Activated T-helper 1 cell treated with anti-CD3 and anti-CD28 coated beads, Interleukin-12 subunit alpha, Interleukin-12 subunit beta, Interleukin-2, Interleukin-4 antibody, amounts not matched to agents 30 ng/mL and 10 ng/mL and 1 ng/mL, durations not matched to agents 14 hours and 24 hours and 36 hours (primary cell): ENCODE measurements at places on chromosomes 2 and 18. TPM values are rescaled to one million over a fixed set of nuclear protein-coding genes. Genes with fewer than 3 reads are reported as not detected.

SLC38A11 gene
- not detected in 2 replicates for total RNA-seq

LIMS3 gene
- total RNA-seq = 0.12 and 0.36 TPM in 2 replicates

RPRD1A gene
- 20.5 and 24.8 TPM in 2 replicates for total RNA-seq

PDE1A gene
- not detected in 2 replicates for total RNA-seq

- no peak for DNase-seq
- peaks cover 2% of the 10 kb centered on the region for H3K27me3 ChIP-seq
- H3K36me3 ChIP-seq = peaks cover 5% of the 10 kb centered on the region
- H3K4me1 ChIP-seq = peaks cover 24% of the 10 kb centered on the region
- H3K27ac ChIP-seq = no peak overlapping the region
These were observed 21.0 kb upstream of the CTLA4 start for GRCh38 chr2:203846490-203847105.

DNA sequence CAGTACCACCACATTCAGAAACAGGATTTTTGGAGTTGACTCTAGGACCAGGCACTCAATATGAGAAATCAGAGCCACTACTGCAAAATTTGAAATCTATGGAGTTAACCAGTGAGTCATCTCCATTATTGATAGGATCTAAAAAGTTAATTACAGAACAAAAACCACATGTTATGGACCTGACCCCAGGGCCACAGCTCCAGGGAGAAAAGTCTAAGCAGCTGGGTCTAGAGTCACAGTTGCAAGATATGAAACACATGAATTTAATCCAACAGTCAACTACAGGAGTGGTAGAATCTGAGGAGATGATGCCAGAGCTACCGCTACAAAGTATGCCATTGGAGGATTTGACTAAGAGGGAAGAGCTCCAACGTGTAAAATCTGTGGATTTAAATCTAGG is 13.4 kb upstream of the ZNF512 start:
- peaks cover 52% of the 10 kb centered on the region for H3K27me3 ChIP-seq
- no peak for DNase-seq
- H3K27ac ChIP-seq = no peak overlapping the region
- no peak overlapping the region for H3K4me3 ChIP-seq

GRCh38 chr18:31574359-31574758 is 17.3 kb upstream of the TTR start:
- H3K4me1 ChIP-seq = no peaks in the 10 kb centered on the region
- H3K27me3 ChIP-seq = no peaks in the 10 kb centered on the region
- H3K27ac ChIP-seq = no peak overlapping the region
- no peak for DNase-seq

GRCh38 chr2:193253014-193253530 is 1058.3 kb upstream of the TMEFF2 start:
- H3K4me3 ChIP-seq = no peak overlapping the region
- DNase-seq = no peak
- no peaks in the 10 kb centered on the region for H3K27me3 ChIP-seq
- H3K36me3 ChIP-seq = no peaks in the 10 kb centered on the region
- no peak overlapping the region for H3K27ac ChIP-seq
- no peaks in the 10 kb centered on the region for H3K4me1 ChIP-seq

DNA sequence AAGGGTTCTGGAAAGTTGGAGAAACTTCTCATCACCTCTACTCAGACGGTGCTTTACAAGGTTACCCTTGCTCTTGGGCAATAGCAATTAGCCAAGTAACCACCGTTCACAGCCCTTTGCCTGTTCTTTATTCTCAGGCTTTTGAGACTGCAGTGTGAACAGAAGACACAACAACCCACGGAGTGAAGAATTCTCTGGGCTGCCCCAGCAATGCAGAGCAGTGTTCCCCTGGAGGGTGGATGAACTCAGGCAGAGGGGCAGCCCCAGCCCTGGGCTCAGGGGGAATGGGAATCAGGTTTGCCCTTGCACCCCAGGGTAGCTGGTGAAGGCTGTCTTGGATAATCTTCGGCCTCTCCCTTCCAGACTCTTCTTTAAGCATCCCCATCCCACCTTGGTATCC is 69.1 kb downstream of the MCFD2 start:
- H3K4me1 ChIP-seq = no peaks in the 10 kb centered on the region
- no peak overlapping the region for H3K4me3 ChIP-seq
- no peaks in the 10 kb centered on the region for H3K36me3 ChIP-seq
- peaks cover 9% of the 10 kb centered on the region for H3K27me3 ChIP-seq
- no peak for DNase-seq
- no peak overlapping the region for H3K27ac ChIP-seq

DNA sequence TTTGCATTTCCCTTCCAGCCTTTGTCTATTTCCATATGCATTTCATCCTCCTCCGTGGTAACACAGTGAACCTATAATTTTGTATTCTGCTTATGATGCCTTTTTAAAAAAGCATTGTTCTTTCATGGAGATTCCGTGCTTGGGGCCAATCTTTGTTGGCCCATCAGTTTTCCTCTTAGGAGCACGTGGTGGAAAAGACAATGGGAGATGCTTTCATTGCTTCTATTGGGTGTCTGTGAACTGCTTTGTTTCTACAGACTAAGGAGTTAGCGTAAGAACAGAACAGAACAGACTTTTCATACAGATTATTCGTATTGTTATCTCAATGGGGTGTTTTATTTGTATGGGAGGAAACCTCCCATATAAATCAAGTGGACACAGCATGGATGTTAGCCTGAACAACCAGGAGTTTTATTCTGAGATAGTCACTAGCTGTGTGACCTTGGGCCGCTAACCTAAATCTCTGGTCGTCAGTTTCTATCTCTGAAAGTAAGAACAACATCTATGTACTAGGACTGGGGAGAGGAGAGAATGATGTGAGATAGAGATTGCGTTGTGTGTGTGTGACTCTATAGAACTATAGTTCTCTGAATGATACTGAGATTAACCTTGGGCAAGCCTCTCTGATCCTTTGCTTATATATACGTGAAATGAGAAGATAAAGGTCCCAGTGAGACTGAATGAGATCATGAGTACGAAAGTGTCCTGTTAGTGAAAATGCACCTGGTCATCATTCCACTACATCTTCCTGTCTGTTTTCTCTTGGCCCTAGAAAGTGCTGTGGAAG is 22.9 kb upstream of the YWHAQ start:
- no peak overlapping the region for H3K27ac ChIP-seq
- no peak for DNase-seq
- peaks cover 3% of the 10 kb centered on the region for H3K27me3 ChIP-seq
- no peak overlapping the region for H3K4me3 ChIP-seq
- peaks cover 2% of the 10 kb centered on the region for H3K36me3 ChIP-seq

DNA sequence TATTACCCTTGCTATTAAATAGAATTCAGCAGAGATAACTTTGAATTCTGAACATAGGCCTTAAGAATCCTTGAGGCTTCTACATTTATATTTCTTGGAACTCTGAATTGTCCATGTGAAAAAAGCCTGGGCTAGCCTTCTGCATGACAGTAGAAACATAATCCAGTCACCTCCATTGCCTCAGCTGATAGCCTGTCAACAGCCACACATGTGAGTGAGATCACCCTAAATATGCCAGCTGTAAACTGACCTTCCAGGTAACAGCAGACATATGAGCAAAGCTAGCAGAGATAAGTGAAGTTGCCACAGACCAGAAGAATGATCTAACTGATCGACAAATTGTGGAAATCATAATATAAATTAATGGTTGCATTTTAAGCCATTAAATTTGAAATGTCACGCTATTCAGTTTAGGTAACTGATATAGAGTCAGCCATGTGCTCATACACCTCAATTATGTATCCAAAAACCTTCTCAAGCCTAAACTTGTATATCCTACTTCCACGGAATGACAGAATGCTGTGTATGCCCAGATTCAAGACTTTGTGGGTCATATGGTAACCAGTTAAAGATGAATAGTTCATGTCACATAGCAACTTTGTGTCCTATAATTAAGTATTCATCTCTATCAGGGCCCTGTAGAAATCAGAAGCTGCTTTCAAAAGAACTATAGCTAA is 48.1 kb upstream of the SETBP1 start:
- no peaks in the 10 kb centered on the region for H3K36me3 ChIP-seq
- H3K27me3 ChIP-seq = peaks cover 6% of the 10 kb centered on the region
- peaks cover 26% of the 10 kb centered on the region for H3K4me1 ChIP-seq
- no peak overlapping the region for H3K27ac ChIP-seq
- no peak for DNase-seq

DNA sequence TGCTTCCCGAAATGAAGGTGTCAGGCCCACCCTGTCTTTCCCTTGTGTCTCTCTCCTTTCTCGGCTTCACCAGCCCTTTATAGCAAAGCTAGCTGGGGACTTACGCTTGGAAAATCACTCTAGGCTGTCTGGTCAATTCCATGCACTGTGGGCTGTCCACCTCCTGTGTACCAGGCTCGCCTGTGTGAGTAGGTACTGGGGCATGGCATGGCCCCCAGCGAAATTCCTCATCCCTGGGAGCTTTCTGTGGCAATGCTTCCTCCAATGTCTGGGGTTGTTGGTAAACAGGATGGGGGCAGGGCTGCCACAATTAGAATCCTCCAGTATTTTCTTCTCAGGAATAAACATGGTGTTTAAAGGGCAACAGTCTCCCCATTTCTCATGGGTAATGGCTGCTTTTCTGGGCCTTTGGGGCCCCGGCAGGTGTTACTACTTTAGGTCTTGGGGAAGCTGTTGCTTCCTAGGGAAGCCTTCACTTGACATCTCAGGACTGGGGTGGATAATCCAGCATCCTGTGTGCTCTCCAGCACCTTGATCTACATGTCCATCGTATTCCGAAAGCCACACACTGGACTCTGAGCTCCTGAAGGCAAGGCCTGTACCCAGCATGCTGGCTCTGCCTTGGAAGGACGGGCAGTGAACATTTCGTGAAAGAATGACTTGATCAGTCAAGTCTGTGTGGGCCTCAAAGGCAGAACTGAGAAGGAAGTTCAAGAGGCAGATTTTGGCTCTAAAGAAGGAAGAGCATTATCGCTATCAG is 21.1 kb downstream of the RHOB start:
- H3K4me1 ChIP-seq = no peaks in the 10 kb centered on the region
- peaks cover 4% of the 10 kb centered on the region for H3K27me3 ChIP-seq
- no peak overlapping the region for H3K4me3 ChIP-seq
- no peaks in the 10 kb centered on the region for H3K36me3 ChIP-seq

- no peaks in the 10 kb centered on the region for H3K27me3 ChIP-seq
- no peaks in the 10 kb centered on the region for H3K36me3 ChIP-seq
- DNase-seq = no peak
- no peaks in the 10 kb centered on the region for H3K4me1 ChIP-seq
- no peak overlapping the region for H3K4me3 ChIP-seq
- H3K27ac ChIP-seq = no peak overlapping the region
These were observed 79.2 kb upstream of the PXDN start for GRCh38 chr2:1823187-1824169.

DNA sequence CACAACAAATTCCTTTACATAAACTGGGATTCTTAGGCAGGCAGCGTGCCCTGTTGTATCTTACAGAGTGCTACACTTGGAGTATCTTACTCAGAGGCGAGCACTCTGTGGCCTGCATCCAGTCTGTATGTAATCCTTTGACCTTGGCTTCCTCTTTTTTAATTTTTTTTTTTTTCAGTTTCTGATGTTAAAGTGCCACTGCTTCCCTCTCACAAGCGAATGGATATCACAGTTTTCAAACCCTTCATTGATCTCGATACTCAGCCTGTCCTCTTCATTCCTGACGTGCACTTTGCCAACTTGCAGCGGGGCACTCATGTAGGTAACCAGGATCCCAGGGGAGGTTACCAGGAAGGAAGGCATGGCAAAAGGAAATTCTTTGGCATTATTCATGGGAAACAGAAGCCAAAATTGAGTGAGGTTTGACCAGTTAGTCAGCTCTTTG is 40.4 kb downstream of the GRHL1 start:
- H3K4me3 ChIP-seq = no peak overlapping the region
- no peak for DNase-seq
